ENCODE measurements at places on chromosomes 7 and 10. TPM values are rescaled to one million over a fixed set of nuclear protein-coding genes. Genes with fewer than 3 reads are reported as not detected.

SLC29A3 gene
- total RNA-seq: 1.2 TPM

EGR2 gene
- 18.5 TPM for total RNA-seq

ARL5B gene
- 14.1 TPM for total RNA-seq

- no peaks in the 10 kb centered on the region for H3K27me3 ChIP-seq
- H3K4me1 ChIP-seq: peaks cover 47% of the 10 kb centered on the region
- H3K4me3 ChIP-seq: no peak overlapping the region
- peaks cover 12% of the 10 kb centered on the region for H3K36me3 ChIP-seq
- no peak overlapping the region for H3K27ac ChIP-seq
Observed at GRCh38 chr7:99120501-99120900, 23.4 kb downstream of the SMURF1 start.

DNA sequence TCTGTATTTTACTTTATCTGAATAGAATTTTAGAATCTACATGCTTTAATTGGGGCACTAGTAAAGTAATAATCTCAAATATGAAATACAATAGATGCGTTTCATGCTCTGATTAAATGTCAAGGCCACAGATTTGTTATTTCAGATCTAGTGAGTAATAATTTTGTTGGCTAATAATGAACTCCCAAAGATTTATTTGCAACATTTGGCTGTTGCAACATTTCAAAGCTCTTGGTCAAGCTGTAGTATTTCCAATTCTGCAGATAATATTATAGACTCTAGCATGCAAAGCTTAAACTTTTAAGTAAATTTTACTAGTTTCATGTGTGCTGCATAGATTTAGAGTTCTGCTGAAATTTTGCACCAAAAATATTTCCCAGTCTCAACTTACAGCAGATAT, 16.7 kb downstream of the LRRN3 start:
- no peaks in the 10 kb centered on the region for H3K27me3 ChIP-seq
- H3K4me1 ChIP-seq: peaks cover 55% of the 10 kb centered on the region
- DNase-seq: no peak
- H3K36me3 ChIP-seq: peaks cover 25% of the 10 kb centered on the region
- H3K27ac ChIP-seq: no peak overlapping the region
- no peak overlapping the region for H3K4me3 ChIP-seq

DNA sequence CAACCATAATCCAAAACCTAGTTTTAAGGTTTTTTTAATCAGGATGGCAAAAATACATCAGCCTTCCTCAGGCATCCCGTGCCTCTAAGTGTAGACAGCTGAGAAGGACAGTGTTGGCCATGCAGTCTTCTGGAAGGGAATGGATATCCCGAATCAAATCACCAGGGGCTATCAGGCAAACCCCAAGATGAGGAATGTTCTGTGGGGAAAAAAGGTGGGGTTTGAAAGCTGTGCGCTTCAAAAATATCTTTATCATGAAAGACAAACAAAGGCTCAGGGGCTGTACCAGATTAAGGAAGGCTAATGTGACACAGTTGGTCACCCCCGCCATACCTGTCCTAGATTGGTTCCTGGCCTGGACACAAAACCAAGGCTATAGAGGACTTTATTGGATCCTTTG, 5.4 kb downstream of the TMEM273 start:
- peaks cover 22% of the 10 kb centered on the region for H3K4me1 ChIP-seq
- peaks cover 19% of the 10 kb centered on the region for H3K27me3 ChIP-seq
- DNase-seq: no peak
- H3K27ac ChIP-seq: no peak overlapping the region

Measured in activated naive CD4-positive, alpha-beta T cell treated with anti-CD3 and anti-CD28 coated beads for 36 hours (primary cell).